Cardiac muscle cell (in vitro differentiated cells and primary cell): ENCODE measurements at places on chromosomes 12 and 14. TPM values are rescaled to one million over a fixed set of nuclear protein-coding genes. Genes with fewer than 3 reads are reported as not detected.
A peak's percentile ranks its signal among the peaks of the same experiment; 100 is the strongest.

- no peaks in the 10 kb centered on the region for H3K4me1 ChIP-seq
- H3K4me3 ChIP-seq = no peak overlapping the region
- no peaks in the 10 kb centered on the region for H3K36me3 ChIP-seq
- DNase-seq = peak; percentile 74
- no peak overlapping the region for H3K27ac ChIP-seq
Observed at GRCh38 chr12:24921251-24922038, 27.5 kb downstream of the BCAT1 start.

DNA sequence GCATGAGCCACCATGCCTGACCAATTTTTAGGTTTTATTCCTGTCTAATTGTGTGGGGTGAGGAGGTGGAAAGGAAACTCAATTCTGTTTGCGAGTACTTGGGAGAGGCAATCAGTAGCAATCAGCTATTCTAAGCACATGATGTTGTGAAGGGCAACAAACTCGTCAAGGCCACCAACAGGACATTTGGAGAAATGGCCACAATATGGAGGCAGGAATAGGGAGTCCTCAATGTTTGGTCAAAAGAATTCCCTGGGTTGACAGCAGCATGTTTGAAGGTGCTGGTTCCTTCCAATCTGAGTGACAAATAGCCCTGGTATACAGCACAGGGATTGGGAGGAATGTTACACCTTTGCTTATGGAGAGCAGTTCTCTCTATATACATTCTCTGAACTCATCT lies 32.7 kb upstream of the USP44 start:
- H3K4me1 ChIP-seq = no peaks in the 10 kb centered on the region
- H3K4me3 ChIP-seq = no peak overlapping the region
- peaks cover 4% of the 10 kb centered on the region for H3K27me3 ChIP-seq
- DNase-seq = no peak

DNA sequence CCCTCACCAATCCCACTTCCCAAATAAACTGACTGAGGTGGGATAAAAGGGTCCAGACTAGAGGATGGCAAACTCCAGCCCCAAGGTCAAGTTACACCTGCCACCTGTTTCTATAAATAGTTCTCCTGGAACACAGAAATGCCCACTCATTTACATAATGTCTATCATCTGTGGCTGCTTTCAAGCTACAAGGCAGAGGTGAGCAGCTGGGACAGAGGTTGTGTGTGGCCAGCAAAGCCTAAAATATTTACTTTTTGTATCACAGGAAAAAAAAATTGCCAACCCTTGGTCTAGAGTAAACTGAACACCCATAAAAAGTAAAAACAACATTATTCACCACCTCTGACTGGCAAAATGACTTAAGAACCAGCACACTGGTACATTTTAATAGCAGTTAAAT lies 269.4 kb downstream of the RGS6 start:
- no peaks in the 10 kb centered on the region for H3K4me1 ChIP-seq
- no peaks in the 10 kb centered on the region for H3K27me3 ChIP-seq
- H3K27ac ChIP-seq = no peak overlapping the region
- DNase-seq = no peak
- no peak overlapping the region for H3K4me3 ChIP-seq

The ASCL1 gene
- not detected in 2 replicates for total RNA-seq

DNA sequence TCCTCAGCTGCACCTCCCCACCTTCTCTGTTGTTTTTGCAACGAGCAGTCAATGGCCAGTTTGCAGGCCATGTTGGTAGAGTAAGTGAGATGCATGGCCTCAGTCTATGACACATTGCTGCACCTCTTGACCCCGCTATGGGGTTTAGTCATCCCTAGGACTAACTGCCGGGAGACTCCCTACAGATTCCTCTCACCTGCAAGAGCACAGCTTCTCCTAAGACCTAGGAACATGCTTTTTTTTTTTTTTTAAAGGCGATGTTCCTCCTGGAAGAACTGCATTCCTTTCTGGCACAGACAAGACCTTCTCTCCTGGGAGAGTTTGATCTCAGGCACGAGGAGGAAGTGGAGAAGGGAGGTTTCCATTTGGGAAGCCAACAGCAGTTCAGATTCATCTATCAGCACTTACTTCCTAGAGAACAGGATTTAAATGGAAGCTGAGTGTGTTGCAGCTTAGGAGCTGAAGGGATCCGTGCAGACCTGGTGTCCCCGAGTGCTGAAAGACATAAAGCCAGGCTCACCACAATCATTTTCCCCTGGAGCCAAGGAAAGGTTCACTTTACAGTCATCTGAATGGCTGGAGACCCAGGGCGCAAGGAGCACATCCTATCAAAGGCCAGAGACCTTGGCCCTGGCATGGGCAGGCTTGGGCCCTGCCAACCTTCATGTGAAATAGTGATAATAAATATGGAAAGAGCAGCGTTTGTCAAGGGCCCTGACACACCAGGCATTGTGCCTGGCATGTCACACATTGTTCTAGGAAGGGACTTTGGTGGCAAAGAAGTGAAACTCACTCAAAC lies 104.1 kb downstream of the LGMN start:
- H3K27me3 ChIP-seq = no peaks in the 10 kb centered on the region
- H3K4me3 ChIP-seq = no peak overlapping the region
- DNase-seq = no peak
- no peaks in the 10 kb centered on the region for H3K36me3 ChIP-seq
- H3K4me1 ChIP-seq = peaks cover 7% of the 10 kb centered on the region
- no peak overlapping the region for H3K27ac ChIP-seq

DNA sequence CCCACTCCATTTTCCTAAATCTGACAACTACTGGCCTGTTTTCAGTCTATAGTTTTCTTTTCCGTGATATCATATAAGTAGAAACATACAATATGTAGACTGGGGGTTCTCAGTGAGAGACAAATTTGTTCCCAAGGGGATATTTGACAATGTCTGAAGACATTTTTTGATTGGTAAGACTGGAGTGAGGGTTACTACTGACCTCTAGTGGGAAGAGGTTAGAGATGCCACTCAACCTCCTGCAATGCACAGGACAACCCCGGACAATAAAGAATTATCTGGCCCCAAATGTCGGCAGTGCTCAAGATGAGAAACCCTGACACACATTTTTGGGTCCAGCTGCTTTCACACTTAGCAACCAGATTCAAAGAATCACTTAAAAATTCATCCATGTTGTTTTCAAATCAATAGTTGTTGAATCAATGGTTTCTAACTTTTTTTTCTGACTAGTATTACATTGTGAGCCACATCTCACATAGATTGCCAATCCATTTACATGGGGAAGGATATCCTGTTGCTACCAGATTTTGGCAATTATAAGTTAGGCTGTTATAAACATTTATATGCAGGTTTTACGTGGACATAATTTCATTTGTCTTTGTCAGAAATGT lies 307.1 kb downstream of the RPL10L start:
- no peak overlapping the region for H3K4me3 ChIP-seq
- no peak overlapping the region for H3K27ac ChIP-seq
- no peaks in the 10 kb centered on the region for H3K36me3 ChIP-seq
- peak; percentile 33 for DNase-seq
- H3K4me1 ChIP-seq = no peaks in the 10 kb centered on the region

DNA sequence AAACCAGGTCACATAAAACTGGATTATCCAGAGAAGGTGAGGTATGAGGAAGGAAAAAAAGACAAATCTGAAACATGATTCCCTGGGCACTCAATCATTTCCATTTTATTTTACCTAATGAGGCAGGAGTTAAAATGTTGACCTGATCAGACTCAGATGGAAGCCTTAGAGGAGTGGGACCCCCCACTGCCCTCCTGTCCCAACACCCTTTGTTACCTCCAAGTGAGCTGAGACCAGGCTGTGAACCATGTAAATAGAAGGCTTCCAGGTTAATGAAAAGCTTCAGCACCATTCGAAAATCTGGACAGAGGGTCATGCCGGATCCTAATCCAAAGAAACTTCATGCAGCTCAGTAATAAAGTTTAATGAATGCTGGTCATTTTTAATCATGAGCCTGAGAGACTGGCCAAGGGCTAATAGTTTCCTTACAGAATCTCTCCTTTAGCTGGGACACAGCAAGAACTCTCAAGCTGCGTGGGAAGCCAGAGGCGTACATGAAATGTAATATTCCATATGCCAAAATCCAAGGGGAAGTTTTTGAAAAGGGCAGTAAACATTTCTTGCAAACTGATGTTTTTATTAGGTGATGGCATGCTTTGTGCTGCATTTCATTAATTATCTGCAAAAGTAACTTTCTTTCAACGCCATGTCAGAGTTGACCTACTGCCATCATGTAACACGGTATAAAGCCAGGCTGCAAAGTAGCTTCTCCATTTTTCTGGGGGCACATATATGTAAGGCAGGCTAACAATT lies 183.0 kb downstream of the PAX9 start:
- H3K27me3 ChIP-seq = no peaks in the 10 kb centered on the region
- no peaks in the 10 kb centered on the region for H3K36me3 ChIP-seq
- DNase-seq = no peak
- no peak overlapping the region for H3K27ac ChIP-seq
- no peaks in the 10 kb centered on the region for H3K4me1 ChIP-seq

The TBX3 gene
- 69.4 and 87.5 TPM in 2 replicates for total RNA-seq

DNA sequence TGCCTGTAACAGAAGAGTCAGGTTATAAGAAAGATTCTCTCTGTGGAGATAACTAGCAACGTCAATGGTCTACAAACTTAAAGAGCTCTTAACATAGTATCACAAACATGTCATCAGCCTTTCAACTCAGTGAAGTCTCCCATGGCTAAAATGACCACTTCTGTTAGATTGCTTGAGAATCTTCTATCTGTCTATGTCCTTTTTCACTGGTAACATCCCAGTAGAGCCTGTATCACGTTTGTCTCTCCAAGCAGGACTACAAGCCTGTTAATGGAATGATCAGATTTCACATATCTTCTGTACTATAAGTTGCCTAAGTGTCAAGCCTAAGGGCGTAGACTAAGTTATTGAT lies 50.7 kb downstream of the SLC2A13 start:
- peaks cover 12% of the 10 kb centered on the region for H3K4me1 ChIP-seq
- no peak overlapping the region for H3K4me3 ChIP-seq
- no peaks in the 10 kb centered on the region for H3K27me3 ChIP-seq
- no peaks in the 10 kb centered on the region for H3K36me3 ChIP-seq
- H3K27ac ChIP-seq = no peak overlapping the region
- DNase-seq = no peak

DNA sequence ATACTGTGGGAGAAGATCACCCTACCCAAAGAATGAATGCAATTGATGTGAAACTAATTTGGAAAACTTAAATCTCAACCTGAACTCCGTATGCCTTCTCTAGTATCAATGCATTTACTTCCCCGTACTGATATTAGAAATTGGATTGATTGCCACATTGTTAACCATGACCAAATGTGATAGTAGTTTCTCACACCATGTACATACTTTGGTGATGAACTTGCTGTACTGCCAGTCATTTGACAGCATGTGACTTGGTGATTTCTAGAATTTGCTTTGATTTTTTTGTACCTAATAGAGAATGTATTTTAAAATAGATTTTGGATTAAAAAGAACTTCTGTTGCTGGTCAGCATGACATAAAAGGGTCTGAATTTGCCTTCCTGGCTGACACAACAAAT lies 579.8 kb upstream of the TMEM132C start:
- H3K27me3 ChIP-seq = no peaks in the 10 kb centered on the region
- H3K4me1 ChIP-seq = no peaks in the 10 kb centered on the region
- no peak overlapping the region for H3K4me3 ChIP-seq
- H3K36me3 ChIP-seq = no peaks in the 10 kb centered on the region
- H3K27ac ChIP-seq = no peak overlapping the region
- DNase-seq = no peak

DNA sequence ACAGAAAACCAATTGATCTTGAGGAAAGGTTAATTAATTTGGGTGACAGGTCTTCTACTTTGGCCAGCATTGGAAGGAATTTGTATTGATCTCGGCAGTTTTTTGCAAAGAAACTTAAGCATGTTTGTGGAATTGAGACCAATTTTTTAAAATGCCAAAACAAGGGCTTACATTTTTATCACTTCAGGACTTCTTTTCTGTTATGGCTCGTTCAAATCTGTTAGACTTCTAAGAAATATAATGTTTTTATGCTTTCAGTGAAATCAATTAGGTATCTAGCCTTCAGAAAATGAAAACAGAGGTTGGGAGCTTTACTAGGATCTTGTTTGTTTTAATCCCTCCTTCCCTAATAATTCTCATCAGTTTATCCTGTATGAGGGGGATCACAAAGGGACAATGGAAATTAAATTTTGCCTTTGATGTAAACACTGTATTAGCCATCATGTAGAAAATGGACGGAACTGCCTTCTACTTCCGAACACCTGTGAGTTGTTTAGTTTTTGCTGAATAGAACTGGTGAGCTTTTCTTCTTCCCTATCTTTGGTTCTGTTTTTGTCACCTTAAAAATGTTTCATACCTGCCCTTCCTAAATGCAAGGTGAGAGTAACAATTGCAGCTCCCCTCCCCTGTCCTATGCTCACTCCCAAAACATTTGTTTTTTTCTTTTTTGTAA lies 7.8 kb downstream of the FOXA1 start:
- H3K27ac ChIP-seq = no peak overlapping the region
- H3K4me1 ChIP-seq = peaks cover 2% of the 10 kb centered on the region
- H3K36me3 ChIP-seq = no peaks in the 10 kb centered on the region
- H3K4me3 ChIP-seq = peak overlapping the region; percentile 8

DNA sequence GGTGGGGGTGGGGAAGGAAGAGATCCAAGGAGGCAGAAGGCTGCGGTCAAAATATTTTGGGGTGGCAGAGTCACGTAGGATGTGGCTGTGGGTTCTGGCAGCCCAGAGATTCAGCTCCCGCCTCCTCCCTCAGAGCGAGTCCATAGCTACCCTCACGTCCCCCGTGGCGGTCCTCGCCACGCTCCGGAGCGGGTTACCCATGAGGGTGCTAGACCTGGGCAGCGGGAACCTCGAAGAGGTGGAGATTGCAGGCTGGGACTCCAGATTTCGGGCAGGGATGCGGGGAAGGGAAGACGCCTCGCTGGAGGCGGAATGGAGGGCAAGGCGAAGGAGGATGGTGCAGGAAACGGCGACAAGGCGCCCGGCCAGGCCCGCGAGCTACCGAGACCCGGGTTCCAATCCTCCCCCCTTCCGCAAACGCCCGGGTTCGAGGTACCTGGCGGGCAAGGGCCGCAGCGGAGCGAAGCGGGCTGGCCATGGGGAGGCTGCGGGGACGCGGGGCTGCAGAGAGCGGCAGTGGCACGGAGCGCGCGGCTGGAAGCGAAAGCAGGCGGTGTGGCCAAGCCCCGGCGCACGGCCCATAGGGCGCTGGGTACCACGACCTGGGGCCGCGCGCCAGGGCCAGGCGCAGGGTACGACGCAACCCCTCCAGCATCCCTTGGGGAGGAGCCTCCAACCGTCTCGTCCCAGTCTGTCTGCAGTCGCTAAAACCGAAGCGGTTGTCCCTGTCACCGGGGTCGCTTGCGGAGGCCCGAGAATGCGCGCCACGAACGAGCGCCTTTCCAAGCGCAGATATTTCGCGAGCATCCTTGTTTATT lies 46.2 kb downstream of the BCAT1 start:
- H3K27me3 ChIP-seq = peaks cover 59% of the 10 kb centered on the region
- no peaks in the 10 kb centered on the region for H3K4me1 ChIP-seq
- H3K27ac ChIP-seq = no peak overlapping the region
- H3K36me3 ChIP-seq = no peaks in the 10 kb centered on the region
- H3K4me3 ChIP-seq = peak overlapping the region; percentile 22

DNA sequence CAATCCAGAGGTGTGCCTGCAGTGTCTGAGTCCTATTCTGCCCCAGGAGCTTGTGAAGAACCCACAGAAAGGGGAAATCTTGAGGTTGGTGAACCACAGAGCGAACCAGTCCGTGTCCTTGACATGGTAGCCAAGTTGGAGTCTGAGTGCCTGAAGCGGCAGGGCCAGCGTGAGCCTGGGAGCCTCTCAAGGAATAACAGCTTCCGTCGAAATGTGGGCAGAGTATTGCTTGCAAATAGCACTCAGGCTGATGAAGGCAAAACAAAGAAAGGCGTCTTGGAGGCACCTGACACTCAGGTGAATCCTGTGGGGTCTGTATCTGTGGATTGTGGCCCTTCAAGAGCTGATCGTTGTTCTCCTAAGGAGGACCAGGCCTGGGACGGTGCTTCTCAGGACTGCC lies 60.5 kb downstream of the ATG14 start:
- no peaks in the 10 kb centered on the region for H3K36me3 ChIP-seq
- H3K4me1 ChIP-seq = peaks cover 9% of the 10 kb centered on the region
- no peak overlapping the region for H3K4me3 ChIP-seq
- no peaks in the 10 kb centered on the region for H3K27me3 ChIP-seq
- H3K27ac ChIP-seq = no peak overlapping the region
- DNase-seq = no peak
